ENCODE measurements at places on chromosomes 13 and 19.

DNA sequence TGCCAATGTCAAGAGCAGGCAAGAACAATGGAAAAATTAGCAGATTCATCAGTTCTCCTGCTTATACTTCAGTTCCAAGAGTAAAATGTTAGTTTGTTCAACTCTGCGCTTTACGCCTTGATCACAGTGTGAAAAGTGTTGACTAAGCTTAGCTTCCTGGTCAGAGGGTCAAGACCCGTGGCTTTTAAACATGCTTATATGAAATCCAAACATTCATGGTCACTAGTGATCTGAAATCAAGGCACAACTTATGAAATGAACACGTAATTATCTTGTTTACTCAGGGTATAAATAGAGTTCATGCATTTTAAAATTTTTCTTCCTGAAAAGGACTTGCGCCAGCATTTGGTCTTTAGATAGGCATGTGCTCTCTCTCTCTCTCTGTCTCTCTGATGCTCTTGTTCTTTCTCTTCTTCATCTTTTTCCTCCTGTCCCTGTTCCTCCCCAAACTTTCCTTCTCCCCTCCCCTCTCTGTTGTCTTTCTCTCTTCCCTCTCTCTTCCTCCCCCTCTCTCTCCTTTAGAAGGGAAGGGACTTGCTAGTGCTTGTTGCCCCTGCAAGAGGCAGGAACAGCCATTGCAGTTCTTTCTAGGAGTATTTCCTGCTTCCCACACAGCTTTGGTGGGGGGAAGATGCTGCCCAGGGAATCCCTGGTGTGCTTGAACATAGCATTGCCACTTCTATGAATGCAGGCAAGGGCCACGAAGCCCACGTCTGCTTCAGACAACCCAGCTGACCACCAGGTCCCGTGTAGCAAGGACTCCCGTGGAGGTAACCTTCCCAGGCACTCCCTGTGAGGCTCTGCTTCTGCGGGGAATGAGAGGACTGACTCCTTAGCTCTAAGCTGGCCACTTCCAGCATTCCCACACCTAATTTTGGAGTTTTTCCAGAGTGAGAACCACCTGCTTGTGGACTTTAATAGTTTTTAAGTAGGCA lies 7.1 kb upstream of the ZNF536 start:
- DNase-seq, result no peak

- DNase-seq, result no peak
Measured at GRCh38 chr19:5522106-5522505, 45.6 kb downstream of the TINCR start.

- no peak for DNase-seq
Measured at GRCh38 chr13:37148501-37148900, 43.0 kb upstream of the CSNK1A1L start.

DNA sequence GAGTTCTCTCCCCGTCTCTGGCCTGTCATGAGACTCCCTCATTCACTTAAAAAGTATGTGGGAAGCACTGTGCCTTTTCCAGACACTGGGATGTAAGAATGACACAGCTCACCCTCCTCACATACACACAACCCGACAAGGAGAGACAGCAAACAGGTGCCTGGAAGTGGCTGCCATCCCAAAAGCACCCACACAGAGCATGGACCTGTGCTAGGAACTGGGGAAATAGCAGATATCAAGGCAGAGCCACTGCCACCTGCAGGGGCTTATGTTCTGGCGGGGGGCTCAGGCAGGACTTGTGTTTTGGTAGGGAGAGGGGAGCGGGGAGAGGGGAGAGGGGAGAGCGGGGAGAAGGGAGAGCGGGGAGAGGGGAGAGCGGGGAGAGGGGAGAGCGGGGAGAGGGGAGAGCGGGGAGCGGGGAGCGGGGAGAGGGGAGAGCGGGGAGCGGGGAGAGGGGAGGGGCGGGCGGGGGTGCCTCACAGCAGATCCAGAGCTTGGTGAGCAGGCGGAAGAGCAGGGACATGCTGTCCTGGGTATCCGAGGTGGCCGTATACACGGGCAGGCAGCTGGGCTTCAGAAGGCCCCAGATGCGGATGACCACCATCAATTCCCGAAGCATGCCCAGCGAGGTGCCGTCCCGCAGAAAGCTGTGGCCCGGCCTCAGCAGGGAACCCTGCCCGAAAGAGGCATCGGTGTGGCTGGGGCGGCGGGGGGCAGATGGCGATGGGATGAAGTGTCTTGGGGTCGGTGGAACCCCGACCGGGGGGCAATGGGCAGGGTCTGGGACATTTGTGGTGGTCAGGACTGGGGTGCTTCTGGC lies 12.2 kb downstream of the CFD start:
- DNase-seq, result no peak
